Amniotic epithelial cell (primary cell): ENCODE measurements at places on chromosomes 2 and 18.

DNA sequence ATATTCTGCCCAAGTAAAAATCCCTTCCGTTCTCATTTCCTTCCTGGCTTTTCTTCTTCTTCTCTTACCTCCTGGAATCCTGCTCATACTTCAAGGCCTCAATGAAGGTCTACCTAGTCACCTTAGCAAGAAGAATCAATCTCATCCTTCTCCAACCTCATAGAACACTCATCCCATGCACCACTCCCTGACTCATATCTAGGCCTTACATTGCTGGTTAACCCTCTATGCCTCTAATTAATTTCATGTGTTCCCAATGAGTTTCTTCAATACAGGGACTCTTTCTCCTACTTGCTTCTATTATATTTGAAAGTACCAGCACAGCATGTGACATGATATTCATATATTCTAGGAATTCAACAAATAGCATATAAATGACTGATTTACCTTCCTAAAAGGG is 63.0 kb downstream of the BCL11A start:
- no peak for DNase-seq

DNA sequence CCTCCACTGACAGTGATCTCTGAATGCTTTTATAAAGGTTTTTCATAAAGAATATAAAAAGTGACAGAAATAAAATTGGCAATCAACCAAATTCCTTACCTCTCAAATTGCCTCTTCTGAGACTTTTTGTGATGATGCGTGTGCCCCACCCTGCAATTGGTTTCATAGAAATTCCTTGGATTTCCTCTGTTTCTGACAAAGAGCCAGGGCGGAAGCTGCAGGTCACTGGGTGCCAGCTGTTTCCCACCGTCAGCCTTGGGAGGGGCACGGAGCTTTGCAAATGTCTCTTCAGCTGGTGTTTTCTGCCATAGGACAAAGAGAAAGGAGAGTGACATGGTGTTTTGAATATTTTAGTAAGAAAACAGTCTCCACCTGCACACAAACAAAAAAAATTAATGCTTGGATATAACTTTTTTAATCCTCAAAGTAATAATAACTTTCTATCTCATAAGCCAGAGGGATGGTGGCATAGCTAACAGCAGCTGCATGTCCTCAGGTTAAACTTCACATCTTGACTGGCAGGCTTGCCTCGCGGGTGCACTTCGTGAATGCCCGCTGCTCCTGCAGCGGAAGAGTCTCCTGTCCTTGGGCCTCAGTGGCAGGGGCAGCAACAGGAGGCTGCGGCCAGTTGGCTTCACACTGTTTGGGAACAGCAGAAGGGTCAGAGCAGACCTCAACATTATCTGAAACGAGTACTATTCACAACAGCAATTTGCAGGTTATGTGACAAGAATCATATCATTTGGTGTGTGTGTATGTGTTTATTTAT is 24.7 kb downstream of the AGAP1 start:
- DNase-seq: no peak

GRCh38 chr2:152730591-152731333 is 12.3 kb downstream of the ARL6IP6 start:
- peak; percentile 79 for DNase-seq

DNA sequence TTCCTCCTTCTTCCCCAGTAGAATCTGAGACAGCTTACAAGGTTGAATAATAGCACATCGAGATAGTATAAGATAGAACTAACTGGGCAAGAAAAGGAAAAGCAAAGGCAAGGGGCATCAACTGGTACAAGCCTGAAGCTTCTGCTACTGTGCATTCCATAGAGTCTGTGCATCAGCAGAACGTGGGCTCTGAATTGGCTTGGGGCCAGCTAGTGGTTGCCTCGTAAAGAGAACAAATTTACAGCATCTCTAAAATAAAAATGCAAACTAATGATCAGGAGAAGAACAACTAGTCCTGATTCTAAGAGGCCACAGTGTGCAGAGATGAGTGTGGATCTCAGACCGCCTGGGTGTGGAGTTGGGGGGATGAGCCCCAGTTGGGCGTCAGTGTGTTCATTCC is 36.6 kb downstream of the UPP2 start:
- no peak for DNase-seq

GRCh38 chr2:131039535-131039907 is 53.7 kb downstream of the FAM168B start:
- no peak for DNase-seq

DNA sequence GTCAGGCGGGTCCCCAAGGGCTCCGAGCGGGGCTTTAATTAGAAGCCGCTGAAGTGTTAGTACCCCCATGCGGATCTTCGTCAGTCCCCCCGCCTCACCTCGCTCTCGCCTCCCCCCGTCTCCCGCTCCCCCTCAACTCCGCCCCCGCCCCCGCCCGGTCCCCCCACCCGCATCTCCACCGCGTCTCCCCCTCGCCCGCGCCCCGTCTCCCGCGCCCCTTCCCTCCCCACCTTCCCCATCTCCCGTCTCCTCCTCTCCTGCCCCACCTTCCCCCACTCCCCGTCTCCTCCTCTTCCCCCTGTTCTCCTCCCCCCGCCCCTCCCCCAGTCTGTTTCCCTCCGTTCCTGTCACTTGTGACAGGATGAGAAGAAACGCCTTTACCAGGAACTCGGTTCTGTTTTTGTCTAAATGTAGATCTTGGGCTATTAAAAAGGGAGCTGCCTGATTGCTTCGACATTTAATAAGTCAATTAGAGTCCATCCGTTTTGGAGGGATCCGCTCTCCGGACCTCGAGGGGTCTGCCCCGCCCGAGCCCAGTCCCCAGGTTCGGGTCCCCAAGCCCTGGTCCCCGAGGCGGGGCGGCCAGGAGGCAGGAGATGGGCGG is 969 bp upstream of the ALKAL2 start:
- no peak for DNase-seq

DNA sequence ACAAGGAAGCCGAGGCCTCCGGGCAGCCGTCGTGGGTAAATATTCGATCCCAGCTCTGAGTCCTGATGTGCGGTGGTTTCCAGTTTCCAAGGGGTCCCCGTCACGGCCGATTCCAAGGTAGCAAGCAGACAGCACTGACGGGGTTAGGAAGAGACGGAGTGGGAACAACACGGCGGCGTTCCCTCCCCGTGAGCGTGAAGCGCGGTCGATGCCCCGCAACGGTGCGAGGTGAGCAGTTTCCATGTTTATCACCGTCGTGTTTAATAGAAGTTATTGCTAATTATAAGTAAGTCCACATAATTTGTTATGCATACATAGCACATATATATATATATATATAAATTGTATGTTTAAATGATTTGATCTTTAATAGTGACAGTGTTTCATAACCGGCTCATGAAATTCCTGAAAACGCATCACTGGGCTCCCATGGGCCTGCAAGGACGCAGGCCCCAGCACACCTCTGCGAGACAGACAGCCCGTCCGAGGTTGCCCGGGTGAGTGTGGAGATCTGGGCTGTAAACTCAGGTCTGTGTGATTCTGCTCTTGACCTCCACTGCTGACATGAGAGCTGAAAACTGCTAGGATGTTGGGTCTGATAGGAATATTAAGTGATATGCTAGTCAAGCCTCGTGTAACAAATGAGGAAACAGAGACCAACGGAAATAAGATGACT is 243.5 kb upstream of the SALL3 start:
- DNase-seq: no peak

GRCh38 chr2:30235008-30235655 is 3.8 kb downstream of the LBH start:
- DNase-seq: no peak

DNA sequence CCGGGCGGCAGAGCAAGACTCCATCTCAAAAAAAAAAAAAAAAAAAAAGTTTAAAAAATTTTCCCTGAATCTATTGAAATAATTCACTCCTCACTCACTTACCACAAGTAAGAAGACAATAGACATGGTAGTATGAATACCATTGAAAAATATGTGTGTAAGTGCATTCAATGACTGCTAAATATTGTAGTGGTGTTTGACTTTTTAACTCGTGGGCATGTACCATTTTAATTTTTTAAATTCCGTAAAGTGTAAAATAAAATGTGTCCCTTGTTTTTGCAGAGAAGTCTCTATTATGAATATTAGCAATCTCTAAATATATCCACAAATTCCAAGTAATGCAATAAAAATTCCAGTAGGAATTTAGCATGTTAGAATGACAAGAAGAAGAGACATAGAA is 134.1 kb downstream of the COPS8 start:
- DNase-seq: no peak

- no peak for DNase-seq
Measured at GRCh38 chr2:235689427-235689853, 195.6 kb downstream of the AGAP1 start.

- no peak for DNase-seq
Measured at GRCh38 chr2:219198974-219199373, 7.6 kb upstream of the ZFAND2B start.

GRCh38 chr2:188898261-188898660 is 75.9 kb upstream of the COL3A1 start:
- no peak for DNase-seq

- no peak for DNase-seq
Measured at GRCh38 chr2:200158647-200159356, 147.7 kb upstream of the SPATS2L start.

DNA sequence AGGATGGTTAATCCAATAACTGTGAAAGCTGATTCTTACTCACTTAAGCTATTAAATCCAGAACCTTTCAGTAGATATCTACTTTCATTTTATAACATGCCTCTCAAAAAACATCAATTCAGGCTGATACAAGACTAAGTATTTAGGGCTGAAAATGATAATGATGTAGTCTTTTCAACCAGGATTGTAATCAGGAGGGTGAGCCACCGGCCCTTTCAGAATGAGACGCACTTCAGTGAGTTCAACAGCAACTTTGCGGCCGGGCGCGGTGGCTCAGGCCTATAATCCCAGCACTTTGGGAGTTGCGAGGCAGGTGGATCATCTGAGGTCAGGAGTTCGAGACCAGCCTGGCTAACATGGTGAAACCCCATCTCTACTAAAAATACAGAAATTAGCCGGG is 30.4 kb downstream of the RBMS1 start:
- no peak for DNase-seq
